Iris pigment epithelial cell (primary cell): ENCODE measurements at places on chromosomes 1 and 21.

DNA sequence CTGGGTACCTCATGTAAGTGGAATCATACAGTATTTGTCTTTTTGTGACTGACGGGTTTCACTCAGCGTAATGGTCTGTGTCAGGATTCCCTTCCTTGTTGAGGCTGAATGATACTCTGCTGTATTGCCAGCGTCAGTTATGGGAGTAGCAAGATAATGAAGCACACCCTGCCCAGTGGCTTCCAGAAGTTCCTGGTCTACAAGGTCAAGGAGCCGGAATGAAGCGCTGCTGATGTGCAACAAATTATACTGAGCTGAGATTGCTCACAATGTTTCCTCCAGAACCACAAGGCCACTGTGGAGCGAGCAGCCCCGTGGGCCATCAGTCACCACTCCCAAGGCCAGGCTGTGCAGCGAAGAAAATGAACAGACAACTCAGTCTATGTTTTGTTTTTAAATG lies 24.0 kb upstream of the TDRD10 start:
- DNase-seq: no peak

DNA sequence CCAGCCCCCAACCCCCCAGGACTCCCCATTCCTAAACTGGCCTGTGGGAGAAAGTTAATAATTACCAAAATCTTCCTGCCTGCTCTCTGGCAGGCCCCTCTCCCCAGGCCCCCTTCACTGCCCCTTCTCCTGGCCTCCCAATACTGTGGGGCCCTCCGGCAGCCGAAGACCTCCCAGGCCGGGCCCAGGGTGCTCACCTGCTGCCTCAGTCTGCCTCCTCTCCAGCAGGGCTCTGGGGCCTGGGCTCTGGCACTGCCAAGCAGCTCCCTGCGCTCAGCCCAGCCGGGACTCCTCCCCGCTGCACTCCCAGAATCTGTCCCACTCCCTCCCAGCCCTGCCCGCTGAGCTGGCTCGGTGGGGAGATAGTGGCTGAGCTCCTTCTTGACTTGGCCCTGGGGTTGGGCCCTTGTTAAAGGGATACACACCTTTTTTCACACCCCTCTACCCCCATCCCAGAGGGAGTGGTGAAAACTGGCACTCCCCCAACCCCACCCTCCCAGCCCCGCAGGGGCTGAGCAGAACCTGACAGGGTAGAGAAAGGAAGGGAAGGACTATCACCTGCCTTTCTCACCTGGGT lies at the start of gene S100A16:
TSS of gene S100A16 (minus strand) at position 383 of the 577 bp plus-strand sequence. CDS start 4,986 bp downstream, outside the sequence.
- DNase-seq: peak; percentile 56

DNA sequence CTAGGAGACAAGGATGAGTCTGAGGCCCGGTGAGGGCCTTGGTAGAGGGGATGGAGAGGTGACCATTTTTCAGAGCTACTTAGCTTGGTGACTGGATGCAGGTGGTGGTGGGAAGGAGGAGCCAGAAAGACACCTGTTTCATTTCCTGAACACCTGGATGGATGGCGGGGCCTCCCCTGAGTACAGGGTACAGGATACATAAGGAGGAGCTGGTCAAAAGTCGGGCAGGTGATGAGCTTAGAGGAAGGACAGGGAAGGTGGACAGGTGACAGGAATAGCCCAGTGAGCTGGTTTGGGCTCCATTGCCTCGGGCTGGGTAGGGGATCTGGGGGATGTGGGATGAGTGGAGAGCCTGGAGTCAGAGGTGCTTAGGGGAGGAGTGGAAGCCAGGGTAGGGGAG lies 6.3 kb downstream of the FAAH start:
- no peak for DNase-seq

DNA sequence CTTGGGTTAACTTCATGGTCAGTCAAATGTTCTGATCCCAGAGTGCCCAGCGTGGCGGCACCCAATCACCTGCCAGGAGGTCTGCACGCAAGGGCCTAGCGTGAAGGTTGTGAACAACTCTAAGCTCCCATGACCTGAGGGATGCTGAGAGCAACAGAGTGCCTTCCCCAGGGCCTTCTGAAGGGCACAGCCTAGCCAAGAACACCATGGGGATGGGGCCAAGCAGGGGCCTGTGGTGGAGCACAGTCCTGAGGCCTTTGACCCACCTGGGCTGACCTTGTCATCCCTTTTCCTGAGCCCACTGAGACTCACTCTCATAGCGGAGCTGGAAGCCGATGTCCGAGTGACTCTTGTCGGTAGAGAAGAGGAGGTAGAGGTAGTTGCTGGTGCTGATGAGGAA lies 138.8 kb upstream of the HMGB4 start:
- DNase-seq: no peak

DNA sequence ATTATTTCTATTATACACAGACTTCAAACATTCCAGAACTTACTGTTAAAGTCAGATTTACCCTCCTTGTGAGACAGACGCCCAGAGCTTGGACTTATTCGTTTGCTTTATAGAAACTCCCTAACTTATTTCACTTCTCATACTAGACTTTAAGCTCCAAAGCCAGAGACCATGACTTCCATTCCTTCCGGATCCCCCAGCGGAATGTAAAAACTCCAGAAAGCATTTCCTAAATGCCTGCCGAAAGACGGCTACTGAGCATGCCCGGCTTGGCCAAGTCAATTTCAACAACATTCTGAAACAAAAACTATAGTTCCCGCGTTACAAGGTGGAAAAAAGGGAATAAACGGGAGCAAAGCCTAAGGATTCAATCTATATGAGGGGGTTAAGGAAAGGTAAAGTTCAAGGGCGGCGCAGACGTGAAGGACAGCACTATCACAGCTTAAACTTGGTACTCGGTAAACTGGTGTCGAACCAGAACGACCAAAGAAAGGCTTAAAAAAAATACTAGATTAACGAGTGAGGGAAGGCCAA lies 1.1 kb downstream of the USP48 start:
- DNase-seq: peak; percentile 74

- no peak for DNase-seq
These were observed 2.7 kb downstream of the POU2F1 start for GRCh38 chr1:167223144-167224103.

DNA sequence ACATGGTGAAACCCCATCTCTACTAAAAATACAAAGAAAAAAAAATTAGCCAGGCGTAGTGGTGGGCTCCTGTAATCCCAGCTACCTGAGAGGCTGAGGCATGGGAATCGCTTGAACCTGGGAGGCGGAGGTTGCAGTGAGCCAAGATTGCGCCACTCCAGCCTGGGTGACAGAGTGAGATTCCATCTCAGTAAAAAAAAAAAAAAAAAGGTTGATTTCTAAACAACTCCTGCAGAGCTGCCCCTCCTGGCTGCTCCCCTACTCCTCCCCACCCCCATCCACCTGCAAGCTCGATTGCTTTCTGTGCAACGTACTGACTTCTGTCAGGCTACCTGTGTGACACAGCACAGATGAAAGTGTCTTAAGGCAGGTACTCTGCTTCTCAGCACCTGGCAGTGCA lies 13.3 kb downstream of the ETV3L start:
- no peak for DNase-seq

DNA sequence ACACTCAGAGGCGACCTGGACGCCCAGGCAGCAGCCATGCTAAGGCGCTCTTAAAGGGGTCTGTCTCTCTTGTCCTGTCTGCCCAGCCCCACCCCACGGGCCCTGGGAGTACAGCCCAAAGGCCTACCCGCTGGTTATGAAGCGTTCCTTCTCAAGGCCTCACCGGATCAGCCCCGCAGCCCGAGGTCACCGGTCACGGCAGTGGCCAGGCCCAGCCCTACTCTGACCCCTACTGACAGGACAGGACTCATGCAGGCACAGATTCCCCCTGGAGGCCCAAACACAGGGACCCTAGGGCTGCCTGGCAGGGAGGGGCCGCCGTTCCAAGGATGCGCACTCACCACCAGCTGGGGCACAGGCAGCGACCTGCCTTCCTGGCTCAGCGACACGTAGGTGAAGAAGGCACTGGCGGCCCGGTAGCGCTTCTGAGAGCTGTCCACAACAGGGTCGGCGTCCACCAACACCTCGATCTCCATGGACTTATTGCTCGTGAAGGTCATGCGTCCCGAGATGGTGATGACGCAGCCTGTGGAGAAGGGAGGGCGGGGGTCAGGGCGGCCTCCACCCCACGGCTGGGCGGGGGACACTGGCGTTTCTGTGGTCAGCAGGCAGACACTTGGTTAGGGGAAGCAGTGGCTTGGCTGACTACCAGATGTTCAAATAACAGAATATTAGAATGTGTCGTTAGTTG lies 20.0 kb upstream of the GPR153 start:
- DNase-seq: no peak

- peak; percentile 11 for DNase-seq
These were observed 37.8 kb downstream of the GPA33 start for GRCh38 chr1:167052389-167052788.

- no peak for DNase-seq
These were observed 139.7 kb downstream of the FGGY start for GRCh38 chr1:59436637-59437036.

- no peak for DNase-seq
These were observed 76.1 kb upstream of the JUN start for GRCh38 chr1:58859769-58860485.

GRCh38 chr21:42225571-42226155 lies 6.7 kb downstream of the ABCG1 start:
- DNase-seq: no peak

- no peak for DNase-seq
These were observed 1.6 kb downstream of the ABCA4 start for GRCh38 chr1:94119306-94119705.

- no peak for DNase-seq
These were observed 12.3 kb downstream of the ZRANB2 start for GRCh38 chr1:71068325-71069240.

GRCh38 chr21:41664881-41665765 lies 101.7 kb downstream of the RIPK4 start:
- peak; percentile 57 for DNase-seq

DNA sequence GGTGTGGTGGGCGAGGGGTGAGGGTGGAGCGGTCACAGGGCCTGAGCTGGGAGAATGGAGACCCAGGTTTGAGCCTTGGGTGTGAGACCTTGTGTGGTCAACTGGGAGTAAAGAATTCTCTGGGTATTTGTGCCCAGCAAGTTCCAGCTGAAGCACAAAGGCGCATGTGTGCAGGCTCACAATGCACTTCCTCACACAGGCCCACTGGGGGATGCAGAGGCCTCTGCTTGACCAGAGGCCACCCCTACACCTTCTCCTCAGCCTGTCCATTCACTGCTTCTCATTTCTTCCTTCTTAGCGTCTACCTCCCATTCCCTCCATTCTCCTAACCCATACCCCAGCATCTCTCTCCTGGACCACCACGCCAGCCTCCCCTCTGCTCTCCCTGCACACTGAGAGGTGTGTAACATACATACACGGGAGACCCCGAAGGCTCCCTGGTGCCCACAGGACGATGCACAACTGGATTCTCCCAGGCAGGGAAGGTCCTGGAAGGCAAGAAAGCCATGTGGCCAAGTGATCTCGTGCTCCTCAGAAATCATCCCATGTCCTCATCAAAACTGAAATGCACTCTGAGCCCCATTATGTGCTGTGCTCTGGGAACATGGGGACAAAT lies 12.3 kb upstream of the TTC39A start:
- no peak for DNase-seq

- DNase-seq: no peak
These were observed 16.7 kb downstream of the SPATA21 start for GRCh38 chr1:16420424-16421118.

GRCh38 chr1:21837476-21837875 lies 25.4 kb downstream of the LDLRAD2 start:
- no peak for DNase-seq

DNA sequence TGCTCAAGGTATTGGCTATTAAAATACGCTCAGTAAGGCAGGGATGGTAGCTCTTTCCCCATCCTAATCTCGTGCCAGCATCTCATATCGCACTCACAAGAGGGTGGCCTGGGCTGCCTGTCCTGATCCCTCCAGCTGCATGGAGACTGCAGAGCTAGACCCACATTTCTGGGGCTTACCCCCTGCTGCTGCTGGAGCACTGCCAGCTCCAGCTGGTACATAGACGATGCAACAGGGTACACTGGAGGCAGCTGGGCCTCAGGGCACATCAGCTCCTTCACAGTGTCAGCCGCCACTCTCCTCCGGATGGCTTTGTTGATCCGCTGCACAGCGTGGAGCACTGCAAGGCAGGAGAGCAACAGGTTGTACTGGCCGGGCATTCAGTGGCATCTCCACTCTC lies 16.0 kb downstream of the IQGAP3 start:
- no peak for DNase-seq

GRCh38 chr1:52479076-52479475 lies 73.8 kb downstream of the TUT4 start:
- DNase-seq: no peak

- DNase-seq: no peak
These were observed 11.4 kb downstream of the DOCK7 start for GRCh38 chr1:62676611-62677356.

GRCh38 chr1:1407636-1408318 lies 684 bp upstream of the MRPL20 start:
- peak; percentile 74 for DNase-seq

DNA sequence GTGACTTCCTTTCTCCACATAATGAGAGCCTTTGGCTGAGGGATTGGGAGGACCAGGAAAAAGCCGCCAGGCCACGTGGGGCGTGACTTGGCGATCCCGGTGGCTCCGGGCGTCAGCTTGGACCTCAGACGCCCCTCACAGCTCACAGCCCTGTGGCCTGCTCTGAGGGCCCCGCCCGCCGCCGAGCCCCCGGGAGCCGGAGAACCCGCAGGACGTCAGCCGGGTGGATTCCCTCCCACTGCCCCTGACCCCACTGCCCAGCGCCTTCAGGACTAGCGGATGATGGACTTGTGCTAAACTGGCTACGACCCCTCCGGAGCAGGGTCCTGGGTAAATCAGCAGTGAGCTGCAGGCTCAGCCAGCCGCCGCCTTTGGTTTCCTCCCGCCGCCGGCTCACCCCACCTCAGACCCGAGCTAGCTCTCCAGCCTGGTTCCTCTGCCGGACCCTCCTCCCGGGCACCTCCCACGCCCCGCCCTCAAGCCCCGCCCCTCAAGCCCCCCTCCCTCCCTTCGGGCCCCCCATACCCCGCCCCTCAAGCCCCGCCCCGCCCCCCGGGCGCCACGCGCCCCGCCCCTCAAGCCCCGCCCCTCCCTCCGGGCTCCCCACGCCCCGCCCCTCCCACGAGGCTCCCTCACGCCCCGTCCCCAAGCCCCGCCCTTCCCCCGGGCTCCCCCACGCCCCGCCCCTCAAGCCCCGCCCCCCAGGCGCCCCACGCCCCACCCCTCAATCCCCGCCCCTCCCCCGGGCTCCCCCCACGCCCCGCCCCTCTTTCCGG lies 10.0 kb upstream of the FAAP20 start:
- DNase-seq: peak; percentile 60

DNA sequence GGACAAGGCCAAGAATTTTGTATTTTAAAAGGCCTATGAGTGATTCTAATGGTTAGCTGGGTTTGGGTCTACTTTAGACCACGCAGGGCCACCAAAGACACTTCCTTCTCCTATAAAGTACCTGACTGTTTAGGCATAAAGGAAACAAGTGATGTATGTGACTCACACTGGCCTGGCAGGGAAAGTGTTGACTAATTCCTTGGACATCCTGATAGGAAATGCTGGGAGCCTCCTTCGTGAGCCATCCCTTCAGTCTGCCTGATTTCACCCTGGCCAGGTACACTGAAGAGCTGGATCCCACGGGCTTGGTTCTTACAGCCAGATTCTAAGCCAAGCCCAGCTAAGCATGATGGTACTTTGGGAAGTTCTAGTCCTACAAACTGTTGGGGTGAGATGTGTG lies 100.5 kb upstream of the HMGB4 start:
- DNase-seq: no peak

- DNase-seq: peak; percentile 77
These were observed 248.8 kb upstream of the PBX1 start for GRCh38 chr1:164310166-164310565.

GRCh38 chr1:55816456-55817426 lies 601.6 kb upstream of the USP24 start:
- DNase-seq: peak; percentile 31
